Esophagus (tissue), 2 donors: ENCODE measurements at places on chromosomes 1 and 21. TPM values are rescaled to one million over a fixed set of nuclear protein-coding genes. Genes with fewer than 3 reads are reported as not detected.

The GART gene
- 10.6 TPM for polyA plus RNA-seq

The TMEM81 gene
- 1.0 TPM for polyA plus RNA-seq

The DNMT3L gene
- polyA plus RNA-seq: not detected

The CCDC27 gene
- polyA plus RNA-seq: not detected

The SELP gene
- 2.1 TPM for polyA plus RNA-seq

The CR1 gene
- polyA plus RNA-seq: 0.06 TPM

The NPHS2 gene
- not detected for polyA plus RNA-seq
